ENCODE measurements at places on chromosomes 2 and 18.

- no peak for DNase-seq
These were observed 140.6 kb downstream of the CCDC148 start for GRCh38 chr2:158315803-158316414.

GRCh38 chr2:64134813-64135212, 9.4 kb downstream of the PELI1 start:
- DNase-seq, result no peak

DNA sequence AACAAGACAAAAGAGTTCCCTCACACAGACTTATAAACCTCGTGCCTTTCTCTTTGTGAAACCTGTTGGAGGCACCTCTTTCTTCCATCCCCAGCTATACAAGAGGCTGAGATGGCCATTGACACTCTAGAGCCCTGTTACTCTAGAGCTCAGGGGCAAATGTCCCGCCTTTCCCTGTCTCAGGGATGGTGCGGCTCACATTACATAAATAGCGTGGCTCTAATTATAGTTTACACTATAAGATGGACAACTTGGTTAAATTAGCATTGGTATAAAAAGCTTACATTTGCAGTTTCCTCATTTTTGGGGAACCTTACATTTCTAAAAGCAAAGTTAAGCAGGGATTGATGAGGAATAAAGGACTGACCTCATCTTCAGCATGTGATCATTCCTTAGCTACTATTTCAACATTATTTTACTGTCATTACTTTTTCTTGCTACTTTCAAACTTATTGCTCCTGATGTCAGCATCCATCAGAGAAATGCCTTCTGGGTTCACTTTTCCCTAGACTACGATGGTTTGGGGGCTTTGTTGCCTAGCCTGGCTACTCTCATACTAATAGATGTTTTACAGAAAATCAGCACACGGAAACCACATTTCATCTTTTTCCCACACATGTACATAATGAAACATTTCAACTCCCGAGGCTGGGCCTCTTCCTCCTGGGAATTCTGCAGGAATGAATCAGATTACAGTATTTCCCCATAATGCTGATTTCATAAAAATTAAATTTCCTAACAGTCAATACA, 40.4 kb downstream of the FTCDNL1 start:
- DNase-seq, result no peak

GRCh38 chr18:22484471-22484870, 66.8 kb upstream of the CTAGE1 start:
- DNase-seq, result no peak

DNA sequence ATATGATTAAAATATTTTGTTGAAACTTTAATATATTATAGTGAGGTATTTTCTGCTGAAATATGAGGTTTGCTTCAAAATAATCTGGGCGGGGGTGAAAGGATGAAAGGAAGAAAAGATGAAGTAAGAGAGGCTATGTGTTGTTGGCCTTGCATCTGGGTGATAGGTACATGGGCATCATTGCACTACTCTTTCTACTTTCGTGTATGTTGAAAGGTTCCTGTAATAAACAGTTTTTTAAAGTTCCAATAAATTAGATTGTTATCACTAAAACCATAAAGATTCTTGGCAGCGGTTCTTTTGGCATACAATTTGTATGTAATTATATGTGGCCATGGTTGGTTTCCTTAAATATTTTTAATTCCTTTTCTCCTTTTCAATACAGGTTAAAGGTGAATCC, 23.6 kb upstream of the MSH2 start:
- DNase-seq, result no peak

DNA sequence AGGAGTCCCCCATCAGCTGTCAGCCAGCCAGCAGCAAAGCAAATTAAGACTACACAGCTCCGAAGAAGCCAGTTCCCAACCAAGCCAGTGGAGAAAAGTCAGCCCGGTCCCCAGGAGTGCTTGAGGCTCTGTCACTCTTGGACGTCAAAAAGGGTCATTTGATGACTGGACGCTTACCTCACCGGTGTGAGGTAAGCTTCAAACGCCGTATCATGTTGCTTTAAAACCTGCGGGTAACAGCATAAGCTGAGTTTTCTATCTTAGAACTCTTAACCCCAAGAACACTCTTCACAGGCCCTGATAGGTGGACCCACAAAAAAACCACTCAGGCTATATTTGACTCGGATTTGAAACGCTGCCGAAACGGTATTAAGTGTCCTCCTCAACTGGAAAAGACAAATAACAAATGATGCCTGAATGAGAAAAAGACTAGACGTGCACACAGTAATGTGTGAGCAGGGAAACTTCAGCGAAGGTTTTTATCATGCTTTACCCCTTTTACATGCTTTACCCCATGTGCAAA, 682 bp upstream of the LNPK start:
- DNase-seq, result no peak

DNA sequence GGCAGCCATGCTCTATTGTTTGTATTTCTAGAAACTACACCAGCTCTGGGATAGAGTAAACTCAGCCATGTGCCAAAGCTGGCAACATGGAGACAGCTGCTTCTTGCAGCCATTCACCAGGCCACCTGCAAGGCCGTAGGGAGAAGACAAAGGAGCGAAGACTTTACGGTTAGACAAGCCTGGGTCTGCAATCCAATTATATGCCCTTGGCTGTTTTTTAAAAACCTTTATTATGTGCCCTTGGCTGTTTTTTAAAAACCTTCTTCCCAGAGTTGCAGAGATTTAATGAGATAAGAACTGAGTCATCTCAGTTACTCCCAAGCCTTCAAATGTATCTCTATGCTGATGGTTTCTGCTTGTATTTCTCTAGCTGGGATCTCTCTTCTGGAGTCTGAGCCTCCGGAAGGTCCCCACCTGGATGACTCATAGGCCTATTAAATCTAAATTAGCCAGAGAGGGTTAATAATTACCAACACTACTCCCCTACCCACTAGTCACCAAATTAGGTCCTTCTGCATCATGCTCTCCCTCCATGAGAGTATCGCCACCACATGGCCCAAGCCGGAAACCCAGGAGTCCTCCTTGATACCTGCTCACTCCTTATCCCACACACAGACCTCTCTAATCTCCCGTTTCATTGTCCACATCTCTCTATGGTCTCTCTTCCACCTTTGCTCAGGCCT, 17.5 kb upstream of the DPP4 start:
- no peak for DNase-seq

DNA sequence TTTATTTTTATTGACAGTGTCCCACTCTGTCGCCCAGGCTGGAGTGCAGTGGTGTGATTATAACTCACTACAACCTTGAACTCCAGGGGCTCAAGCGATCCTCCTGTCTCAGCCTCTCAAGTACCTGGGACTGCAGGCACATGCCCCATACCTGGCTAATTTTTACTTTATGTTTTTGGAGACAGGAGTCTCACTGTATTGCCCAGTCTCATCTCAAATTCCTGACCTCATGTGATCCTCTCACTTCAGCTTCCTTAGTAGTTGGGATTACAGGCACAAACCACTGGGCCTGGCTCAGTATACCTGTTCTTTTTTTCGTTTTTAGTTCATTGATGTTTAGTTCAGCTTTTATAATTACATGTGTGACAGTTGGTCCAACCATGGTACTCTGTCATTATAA, 40.1 kb upstream of the SNORC start:
- DNase-seq, result no peak

GRCh38 chr2:73886357-73886756, 6.5 kb upstream of the ACTG2 start:
- DNase-seq, result no peak

GRCh38 chr2:157923598-157924217, 47.6 kb upstream of the ACVR1 start:
- DNase-seq, result no peak

DNA sequence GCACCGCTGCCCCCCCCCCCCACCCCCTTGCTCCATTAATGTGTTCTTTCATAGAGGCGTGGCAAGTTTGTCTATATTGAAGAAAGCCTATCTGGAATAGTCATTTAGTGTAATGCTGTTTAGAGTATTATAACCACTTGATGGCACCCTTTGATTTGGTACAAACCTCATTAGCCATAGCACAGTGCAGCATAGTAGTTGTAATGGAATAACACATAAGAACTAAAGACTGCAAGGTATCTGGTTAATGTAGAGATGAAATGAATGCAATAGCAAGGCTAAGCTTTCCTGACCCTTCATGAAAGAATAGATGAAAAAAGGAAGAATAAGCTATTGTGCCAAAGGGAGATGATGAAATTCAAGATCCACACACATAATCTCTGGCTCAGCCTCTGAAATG, 81.9 kb downstream of the EHBP1 start:
- DNase-seq, result peak; percentile 74

DNA sequence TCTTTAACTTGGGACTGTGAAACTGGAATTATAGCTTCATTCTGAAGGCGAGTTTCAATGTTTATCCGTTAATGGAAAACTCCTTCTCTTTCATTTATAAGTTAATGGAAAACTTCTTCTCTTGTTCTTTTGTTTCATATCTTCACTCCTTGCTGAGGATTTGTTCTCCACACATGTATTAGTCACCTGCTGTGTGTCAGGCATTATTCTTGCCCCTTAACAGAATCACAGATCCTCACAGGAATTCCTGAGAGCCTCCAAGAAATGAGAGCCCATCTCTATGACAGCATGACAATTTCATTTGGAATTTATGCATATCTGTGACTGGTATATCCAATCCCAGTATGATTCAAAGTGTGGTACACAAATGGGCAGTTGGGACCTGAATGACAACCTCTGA, 545.8 kb downstream of the BCL11A start:
- DNase-seq, result no peak

GRCh38 chr2:132424526-132425121, 8.0 kb downstream of the GPR39 start:
- peak; percentile 46 for DNase-seq

GRCh38 chr2:159168707-159169106, 117.8 kb downstream of the WDSUB1 start:
- peak; percentile 40 for DNase-seq

- DNase-seq, result no peak
These were observed 193.5 kb upstream of the CHST9 start for GRCh38 chr18:27378431-27379095.

DNA sequence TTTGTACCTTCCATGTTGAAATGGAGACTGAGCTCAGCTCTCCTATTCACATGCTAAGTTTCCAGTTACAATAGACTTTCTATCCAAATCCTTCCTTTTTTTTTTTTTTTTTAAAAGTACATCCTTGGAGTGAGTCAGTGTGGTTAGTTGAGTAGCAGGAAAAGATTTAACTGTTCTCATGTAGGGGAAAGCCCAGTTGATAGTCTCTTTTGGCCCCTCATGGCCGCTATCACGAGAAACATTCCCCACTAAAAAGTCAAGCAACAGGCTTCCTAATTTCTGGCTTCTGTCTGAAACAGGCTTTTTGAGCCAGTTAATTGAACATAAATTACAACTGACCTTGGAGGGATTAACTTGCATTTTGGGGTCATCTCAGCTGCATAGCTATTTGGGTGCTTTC, 161.3 kb downstream of the MEIS1 start:
- DNase-seq, result no peak

DNA sequence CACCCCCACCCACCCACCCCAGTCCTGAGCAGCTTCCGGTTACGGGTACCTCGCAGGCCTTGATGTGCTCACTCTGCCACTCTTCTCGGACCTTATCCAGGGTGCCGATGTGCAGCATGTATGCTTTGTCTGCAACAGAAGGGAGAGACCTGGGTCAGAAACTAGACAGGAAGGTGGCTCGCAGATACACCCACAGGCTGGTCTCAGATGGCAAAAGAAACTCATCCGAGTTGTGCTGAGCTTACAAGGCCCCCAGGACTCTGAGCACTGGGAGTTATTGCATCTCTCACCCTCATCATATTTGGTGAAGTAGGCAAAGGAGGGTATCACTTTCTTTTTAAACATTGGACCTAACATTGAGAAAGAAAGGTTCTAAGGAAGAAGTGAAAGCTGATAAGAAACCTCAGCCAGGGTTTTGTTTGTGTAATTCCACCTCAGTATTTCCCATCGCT, 30.6 kb upstream of the EPG5 start:
- no peak for DNase-seq

GRCh38 chr2:10285556-10286198, 17.0 kb upstream of the HPCAL1 start:
- DNase-seq, result peak; percentile 48

DNA sequence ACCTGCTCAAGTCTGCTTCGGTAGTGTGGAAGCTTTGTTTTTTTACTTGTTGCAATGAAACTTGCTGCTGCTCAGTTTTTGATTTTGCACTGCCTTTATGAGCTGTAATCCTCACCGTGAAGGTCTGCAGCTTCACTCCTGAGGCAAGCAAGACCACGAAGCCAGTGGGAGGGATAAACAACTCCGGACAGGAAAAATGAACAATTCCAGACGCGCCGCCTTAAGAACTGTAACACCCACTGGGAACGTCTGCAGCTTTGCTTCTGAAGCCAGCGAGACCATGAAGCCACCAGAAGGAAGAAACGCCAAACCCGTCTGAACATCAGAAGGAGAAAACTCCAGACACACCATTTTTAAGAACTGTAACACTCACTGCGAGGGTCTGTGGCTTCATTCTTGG, 245.7 kb upstream of the REG3G start:
- DNase-seq, result no peak

DNA sequence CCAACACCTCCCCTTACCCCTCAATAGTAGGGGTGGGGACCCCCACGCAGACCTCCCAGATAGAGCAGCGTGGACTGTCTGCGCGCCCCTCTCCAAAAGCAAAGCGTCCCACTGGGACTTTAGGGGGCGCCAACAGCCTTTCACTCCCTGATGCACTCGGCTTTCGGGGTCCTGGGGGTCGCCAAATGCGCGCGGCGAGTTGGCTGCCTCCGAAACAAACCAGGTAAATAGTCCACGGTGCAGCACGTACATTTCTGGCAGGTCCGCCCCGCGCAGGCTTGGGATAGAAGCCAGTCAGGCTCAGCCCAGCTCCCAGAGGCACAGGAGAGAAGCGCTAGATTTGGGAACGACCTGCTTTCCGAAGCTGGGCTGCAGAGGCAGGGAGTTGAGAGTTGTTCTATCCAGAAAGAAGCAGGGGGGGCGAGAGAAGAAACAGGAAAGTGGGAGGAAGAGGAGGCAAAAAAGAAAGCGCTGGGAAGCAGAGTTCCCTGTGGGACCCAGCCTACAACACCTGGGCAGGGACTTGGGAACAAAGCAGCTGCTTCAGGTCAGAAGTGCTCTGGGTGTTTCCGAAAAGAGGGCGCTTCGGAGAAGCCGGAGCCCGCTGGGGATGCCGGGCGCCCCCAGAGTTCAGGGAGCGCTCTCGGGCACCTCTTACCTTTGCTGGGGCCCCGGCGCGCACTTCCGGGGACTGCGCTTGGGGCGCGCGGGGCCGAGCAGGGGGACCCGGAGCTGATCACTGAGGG, 544 bp downstream of the EVA1A start:
- DNase-seq, result peak; percentile 45

- DNase-seq, result peak; percentile 87
These were observed 342.5 kb upstream of the NXPH2 start for GRCh38 chr2:139122711-139123158.

- DNase-seq, result peak; percentile 97
These were observed 3.4 kb upstream of the ASNSD1 start for GRCh38 chr2:189657867-189658266.

Data from cardiac muscle cell (in vitro differentiated cells and primary cell).